MM.1S (cell line): ENCODE measurements at places on chromosomes 7 and 10.

DNA sequence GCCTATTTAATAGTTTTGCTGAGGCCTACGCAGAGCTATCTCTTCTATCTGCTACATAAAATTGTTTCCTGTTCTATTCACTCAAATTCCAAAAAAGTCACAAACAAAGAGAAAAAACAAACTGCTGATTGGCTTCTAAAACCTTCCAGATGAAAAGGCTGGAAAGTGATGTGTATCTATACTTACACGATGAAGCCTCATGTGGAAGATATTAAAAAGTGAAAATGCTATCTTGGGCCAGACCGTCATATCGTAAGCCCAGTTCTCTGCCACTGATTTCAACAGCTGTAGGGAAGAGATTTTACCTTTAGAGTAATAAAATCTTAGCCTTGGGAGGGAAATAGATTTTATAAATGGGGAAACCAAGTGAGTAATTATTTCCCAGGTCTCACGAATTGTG, 394.8 kb downstream of the KIF20B start:
- no peak for DNase-seq
- H3K27ac ChIP-seq, result no peak overlapping the region
- H3K36me3 ChIP-seq, result no peaks in the 10 kb centered on the region
- no peaks in the 10 kb centered on the region for H3K27me3 ChIP-seq
- no peak overlapping the region for H3K4me3 ChIP-seq
- no peaks in the 10 kb centered on the region for H3K4me1 ChIP-seq

DNA sequence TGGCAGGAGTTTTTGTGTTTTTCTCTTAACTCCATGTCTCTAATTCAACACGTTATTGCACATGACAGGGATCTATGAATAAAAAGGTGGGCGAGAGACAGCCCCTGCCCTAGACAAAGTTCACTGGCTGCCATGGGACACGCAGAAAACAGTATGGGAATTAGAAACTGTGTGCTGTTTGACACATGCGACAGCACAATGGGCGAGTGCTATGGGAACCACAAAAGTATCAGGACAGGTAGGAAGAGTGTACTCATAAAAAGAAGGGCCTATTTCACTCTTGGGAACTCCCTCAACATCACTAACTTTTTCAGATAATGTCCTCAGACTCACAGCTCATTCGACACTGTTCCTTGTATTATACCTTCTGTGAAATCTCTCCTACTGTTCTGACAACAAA, 45.7 kb downstream of the MINDY3 start:
- H3K36me3 ChIP-seq, result 0 out of 2 replicates have a peak, but pooled peaks cover 5% of the 10 kb centered on the region
- H3K4me3 ChIP-seq, result no peak overlapping the region
- H3K27ac ChIP-seq, result no peak overlapping the region
- H3K4me1 ChIP-seq, result peaks cover 50% of the 10 kb centered on the region

- peak overlapping the region; percentile 27 for H3K4me3 ChIP-seq
- peak overlapping the region; percentile 87 for H3K27ac ChIP-seq
- no peaks in the 10 kb centered on the region for H3K27me3 ChIP-seq
- H3K4me1 ChIP-seq, result peaks cover 30% of the 10 kb centered on the region
These were observed 40.3 kb downstream of the NRCAM start for GRCh38 chr7:108415821-108416536.

DNA sequence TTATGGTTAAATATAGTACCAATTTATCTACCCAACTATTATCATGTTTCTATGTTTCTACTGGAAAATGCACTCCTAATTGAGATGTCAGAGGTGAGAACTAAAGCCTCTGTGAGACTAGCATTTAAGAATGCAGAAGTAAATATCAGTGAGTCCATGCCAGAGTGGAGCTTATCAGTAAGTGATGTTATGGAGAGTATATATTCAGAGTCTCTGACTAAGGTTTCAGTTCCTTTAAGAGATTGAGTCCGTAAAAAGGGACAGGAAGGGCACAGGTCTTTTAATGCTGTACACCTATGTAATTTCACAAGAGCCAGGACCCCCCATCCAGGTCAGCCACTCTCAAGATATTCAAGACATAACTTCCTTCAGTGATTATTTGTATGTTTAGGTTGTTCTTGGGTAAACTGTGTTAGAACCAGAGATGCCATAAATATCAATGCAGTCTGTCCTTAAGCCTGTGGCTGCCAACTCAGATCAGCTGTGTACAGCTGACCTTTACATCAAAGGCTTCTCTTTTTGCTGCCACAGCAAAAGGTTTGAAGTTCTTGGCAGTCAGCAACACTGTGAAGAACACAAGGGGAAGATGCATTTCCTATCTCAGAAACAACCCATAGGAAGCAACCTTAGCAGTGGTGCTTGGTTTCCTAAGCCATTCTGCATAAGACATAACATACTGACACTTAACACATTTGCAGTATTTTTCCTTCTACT, 244.8 kb downstream of the BICC1 start:
- peak; percentile 89 for DNase-seq

GRCh38 chr7:51286401-51286800, 30.2 kb downstream of the COBL start:
- H3K36me3 ChIP-seq, result no peaks in the 10 kb centered on the region
- DNase-seq, result peak; percentile 25
- H3K4me1 ChIP-seq, result peaks cover 12% of the 10 kb centered on the region; the same call in 1 of the 2 replicates
- no peak overlapping the region for H3K4me3 ChIP-seq
- H3K27me3 ChIP-seq, result no peaks in the 10 kb centered on the region

- no peaks in the 10 kb centered on the region for H3K27me3 ChIP-seq
- no peak overlapping the region for H3K4me3 ChIP-seq
- no peak for DNase-seq
- no peaks in the 10 kb centered on the region for H3K4me1 ChIP-seq
- no peaks in the 10 kb centered on the region for H3K36me3 ChIP-seq
- H3K27ac ChIP-seq, result no peak overlapping the region
These were observed 75.5 kb upstream of the AGK start for GRCh38 chr7:141475679-141476078.

GRCh38 chr7:128264477-128264876, 23.4 kb downstream of the LEP start:
- no peak overlapping the region for H3K27ac ChIP-seq
- no peaks in the 10 kb centered on the region for H3K27me3 ChIP-seq
- no peaks in the 10 kb centered on the region for H3K36me3 ChIP-seq
- DNase-seq, result no peak
- H3K4me3 ChIP-seq, result no peak overlapping the region
- H3K4me1 ChIP-seq, result no peaks in the 10 kb centered on the region

GRCh38 chr10:118870467-118871243, 115.9 kb upstream of the CACUL1 start:
- no peaks in the 10 kb centered on the region for H3K36me3 ChIP-seq
- H3K27me3 ChIP-seq, result no peaks in the 10 kb centered on the region
- no peak overlapping the region for H3K4me3 ChIP-seq
- no peak for DNase-seq
- H3K27ac ChIP-seq, result no peak overlapping the region

DNA sequence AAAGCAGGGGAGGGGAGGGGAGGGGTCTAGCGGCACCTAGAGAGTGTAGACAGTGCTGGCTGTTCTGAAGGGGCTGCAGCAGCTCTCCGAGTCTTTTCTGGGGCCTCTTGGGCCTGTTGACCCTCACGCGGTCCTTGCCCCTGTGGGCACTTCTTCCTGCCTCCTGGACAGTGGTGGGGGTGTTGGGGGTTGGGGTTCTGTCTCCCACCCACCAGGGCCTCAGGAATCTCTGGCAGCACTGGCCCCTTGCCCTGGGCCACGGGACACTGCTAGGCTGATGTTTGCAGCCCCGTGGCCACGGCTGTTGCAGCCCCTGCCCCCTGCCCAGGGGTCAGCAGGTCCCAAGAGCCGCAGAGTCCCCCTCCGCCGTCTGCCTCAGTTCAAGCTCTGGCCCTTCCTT, 68.9 kb upstream of the INPP5A start:
- no peak for DNase-seq
- no peaks in the 10 kb centered on the region for H3K36me3 ChIP-seq
- peaks cover 72% of the 10 kb centered on the region for H3K27me3 ChIP-seq
- H3K4me3 ChIP-seq, result no peak overlapping the region
- H3K27ac ChIP-seq, result no peak overlapping the region

DNA sequence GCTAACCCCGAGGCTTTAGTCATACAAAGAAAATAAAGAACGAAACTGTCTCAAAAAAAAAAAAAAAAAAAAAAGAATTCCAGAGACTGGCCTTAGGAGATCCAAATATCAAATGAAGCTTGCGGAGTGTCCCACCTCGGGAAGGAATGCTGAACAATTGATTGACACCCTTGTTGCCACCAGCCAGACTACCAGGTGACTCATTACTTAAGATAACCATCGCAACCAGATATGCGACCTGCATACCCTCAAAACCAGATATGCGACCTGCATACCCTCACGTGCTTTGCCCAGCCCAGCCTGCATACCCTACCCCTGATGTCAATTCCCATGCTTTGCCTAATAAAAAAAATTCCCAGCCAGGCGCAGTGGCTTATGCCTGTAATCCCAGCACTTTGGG, 2.7 kb upstream of the PRKRIP1 start:
- no peak overlapping the region for H3K27ac ChIP-seq
- H3K4me3 ChIP-seq, result no peak overlapping the region
- no peaks in the 10 kb centered on the region for H3K36me3 ChIP-seq

DNA sequence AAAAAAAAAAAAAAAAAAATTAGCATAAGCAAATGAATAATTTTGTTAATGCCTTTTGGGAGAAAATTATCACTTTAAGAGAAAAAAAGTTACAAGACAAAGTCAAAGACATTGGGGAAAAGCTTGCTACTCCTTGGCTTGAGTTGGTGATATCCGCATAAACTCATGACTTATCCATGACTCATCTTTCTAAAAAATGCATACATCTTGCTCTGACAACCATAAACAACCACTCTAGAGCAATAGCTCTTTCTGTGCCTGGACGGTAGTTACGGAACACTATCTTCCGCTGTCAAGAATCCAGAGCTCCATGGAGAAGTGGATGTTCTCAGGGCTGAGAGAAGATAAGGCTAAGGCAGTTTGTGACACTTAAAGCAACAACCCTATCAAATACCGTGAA, 281.1 kb upstream of the PFKP start:
- no peaks in the 10 kb centered on the region for H3K36me3 ChIP-seq
- H3K4me1 ChIP-seq, result no peaks in the 10 kb centered on the region
- no peak for DNase-seq

DNA sequence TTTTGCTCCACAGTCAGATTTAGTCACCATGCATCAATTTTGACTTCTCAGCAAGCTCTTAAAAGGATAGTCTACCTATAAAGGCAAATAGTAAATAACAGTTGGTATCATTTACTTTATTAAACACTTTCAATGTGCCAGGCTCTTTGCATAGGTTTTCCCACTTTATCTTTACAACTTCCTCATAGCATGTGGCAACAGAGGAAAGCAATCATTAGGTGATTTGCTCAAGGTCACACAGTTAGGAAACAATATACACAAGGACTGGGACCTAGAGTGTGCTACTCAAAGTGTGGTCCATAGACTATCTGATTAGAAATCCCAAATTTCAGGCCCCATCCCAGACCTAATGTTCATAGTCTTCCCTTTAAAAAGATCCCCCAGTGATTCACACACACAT, 212.3 kb downstream of the MTERF1 start:
- no peak overlapping the region for H3K27ac ChIP-seq
- no peak overlapping the region for H3K4me3 ChIP-seq
- no peak for DNase-seq

GRCh38 chr7:95205665-95206225, 118.6 kb downstream of the PON1 start:
- no peaks in the 10 kb centered on the region for H3K36me3 ChIP-seq
- no peak for DNase-seq
- H3K4me3 ChIP-seq, result no peak overlapping the region
- H3K4me1 ChIP-seq, result no peaks in the 10 kb centered on the region

DNA sequence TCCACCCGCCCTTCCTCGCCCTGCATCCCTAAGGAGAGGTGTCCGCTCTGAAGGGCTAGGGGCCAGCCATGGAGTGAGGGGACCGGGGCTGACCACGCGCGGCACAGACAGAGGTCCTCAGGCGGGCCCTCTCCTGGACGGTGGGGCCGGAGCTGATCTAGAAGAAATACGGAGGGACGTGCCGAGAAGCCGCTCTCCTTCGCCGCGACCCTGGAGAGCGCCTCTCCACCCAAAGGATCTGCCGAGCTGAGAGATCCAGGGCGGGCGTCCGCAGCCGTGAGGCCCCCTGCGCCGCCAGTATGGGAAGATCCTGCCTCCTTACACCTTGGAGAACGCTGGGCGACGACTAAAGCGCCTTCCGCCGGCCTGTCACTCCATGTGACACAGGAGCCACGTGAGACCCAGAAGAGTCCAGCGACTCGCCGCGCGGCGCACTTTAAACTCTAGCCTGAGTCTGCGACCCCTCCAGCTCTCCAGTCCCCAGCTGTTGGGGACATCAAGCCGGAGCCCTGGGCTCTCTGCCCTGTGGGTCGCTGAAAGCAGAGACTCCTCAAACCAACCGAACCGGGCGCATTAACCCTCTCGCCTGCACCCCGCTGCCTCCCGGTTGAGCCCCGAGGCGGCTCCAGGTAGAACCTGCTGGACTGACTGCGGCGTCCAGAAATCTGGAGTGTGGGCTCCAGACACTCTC, 1.5 kb upstream of the SFMBT2 start:
- H3K27me3 ChIP-seq, result no peaks in the 10 kb centered on the region
- H3K4me1 ChIP-seq, result 0 out of 2 replicates have a peak, but pooled peaks cover 8% of the 10 kb centered on the region
- no peak overlapping the region for H3K4me3 ChIP-seq
- no peak for DNase-seq

GRCh38 chr10:94626476-94626875, 57.1 kb upstream of the CYP2C18 start:
- no peaks in the 10 kb centered on the region for H3K27me3 ChIP-seq
- DNase-seq, result no peak
- H3K4me3 ChIP-seq, result no peak overlapping the region
- no peak overlapping the region for H3K27ac ChIP-seq
- H3K4me1 ChIP-seq, result no peaks in the 10 kb centered on the region

DNA sequence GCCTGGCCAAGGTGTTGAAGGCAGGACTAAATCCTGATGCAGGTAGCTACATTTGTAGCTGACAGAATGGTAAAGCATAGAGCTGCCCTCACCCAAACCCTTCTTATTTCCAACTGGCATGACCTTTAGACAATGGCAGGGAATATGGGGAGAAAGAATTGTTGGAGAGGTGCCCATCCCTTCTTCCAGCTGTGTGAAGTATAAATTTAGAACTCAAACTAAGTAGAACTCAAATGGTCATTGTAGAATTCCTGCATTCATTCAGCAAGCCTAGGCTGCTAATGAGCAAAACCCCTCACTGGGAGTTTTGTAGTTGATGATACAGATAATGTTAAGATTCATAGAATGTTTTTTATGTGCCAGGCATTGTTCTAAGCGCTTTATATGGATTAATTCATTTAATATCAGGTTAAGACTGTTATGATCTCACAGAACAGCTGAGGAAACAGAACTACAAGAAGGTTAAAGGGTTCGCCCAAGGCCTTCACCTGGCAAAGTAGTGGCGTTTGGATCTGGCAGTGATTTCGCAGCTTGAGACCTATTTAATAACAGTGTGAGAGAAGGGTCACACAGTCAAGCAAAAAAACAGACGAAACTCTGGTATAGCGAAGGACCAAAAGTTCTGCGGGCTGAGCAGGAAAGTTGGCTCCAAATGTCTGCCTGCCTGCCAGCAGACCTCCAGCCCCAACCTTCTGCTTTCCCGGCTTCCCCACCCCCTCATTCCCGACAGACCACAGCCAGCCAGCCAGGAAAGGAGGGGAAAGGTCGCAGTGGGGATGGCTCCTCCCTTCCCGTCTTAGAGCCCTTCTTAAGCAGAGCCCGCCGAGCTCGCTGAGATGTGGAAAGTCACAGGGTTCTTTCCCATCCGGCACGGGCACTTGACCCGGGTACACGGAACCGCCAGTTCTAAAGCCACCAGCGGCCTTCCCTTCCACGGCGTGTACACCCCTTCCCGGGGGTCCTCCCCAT, 1.6 kb upstream of the HILPDA start:
- DNase-seq, result no peak
- H3K27me3 ChIP-seq, result no peaks in the 10 kb centered on the region; the same call in 1 of the 2 replicates
- H3K4me1 ChIP-seq, result peaks cover 27% of the 10 kb centered on the region
- no peak overlapping the region for H3K27ac ChIP-seq
- H3K36me3 ChIP-seq, result no peaks in the 10 kb centered on the region
